ENCODE measurements at places on chromosomes 1 and 21.

- DNase-seq: peak; percentile 50
Observed at GRCh38 chr21:42513151-42513984, at the start of gene SLC37A1. SLC37A1 (plus strand) TSS chr21:42513852; CDS start chr21:42518455, 4,603 bp downstream.

GRCh38 chr1:174954671-174955669 lies 44.8 kb upstream of the CACYBP start:
- no peak for DNase-seq

- DNase-seq: no peak
Observed at GRCh38 chr21:42836767-42837301, 42.5 kb downstream of the WDR4 start.

DNA sequence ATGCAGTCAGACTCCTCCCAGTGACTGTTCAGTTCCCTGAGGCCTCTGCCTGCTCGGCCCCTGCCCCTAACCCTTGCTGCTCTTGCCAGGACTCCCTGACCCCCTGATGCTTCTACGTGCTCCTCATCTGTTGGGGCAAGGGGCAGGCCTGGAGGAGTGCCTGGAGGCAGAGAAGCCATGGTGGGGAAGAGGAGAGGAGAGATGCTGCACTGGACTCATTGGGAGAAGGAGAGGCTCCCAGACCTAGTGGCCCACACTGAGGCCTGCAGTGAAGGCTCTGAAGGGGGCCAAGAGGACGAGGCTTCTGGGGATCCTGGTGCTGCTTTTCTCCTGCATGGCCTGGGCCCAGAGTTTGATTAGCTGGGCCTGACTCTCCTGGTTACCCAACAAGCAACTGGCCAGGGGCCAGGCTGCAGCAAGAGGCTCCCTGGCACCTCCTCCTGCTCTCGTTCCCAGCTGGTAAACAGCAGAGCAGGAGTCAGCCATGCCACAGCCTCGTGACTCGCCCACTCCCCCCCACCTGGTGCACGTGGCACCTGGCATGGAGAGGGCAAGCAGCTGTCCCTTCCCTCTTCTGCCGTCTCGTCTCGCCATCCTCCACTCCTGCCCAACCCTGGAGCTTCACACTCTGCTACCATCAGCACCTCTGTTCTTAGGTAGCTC lies 847 bp upstream of the RORC start:
- DNase-seq: no peak

GRCh38 chr1:85195703-85196102 lies 5.1 kb downstream of the SYDE2 start:
- no peak for DNase-seq

GRCh38 chr1:235021321-235021720 lies 107.3 kb downstream of the TOMM20 start:
- DNase-seq: no peak
